ENCODE measurements at places on chromosomes 16 and 17.

DNA sequence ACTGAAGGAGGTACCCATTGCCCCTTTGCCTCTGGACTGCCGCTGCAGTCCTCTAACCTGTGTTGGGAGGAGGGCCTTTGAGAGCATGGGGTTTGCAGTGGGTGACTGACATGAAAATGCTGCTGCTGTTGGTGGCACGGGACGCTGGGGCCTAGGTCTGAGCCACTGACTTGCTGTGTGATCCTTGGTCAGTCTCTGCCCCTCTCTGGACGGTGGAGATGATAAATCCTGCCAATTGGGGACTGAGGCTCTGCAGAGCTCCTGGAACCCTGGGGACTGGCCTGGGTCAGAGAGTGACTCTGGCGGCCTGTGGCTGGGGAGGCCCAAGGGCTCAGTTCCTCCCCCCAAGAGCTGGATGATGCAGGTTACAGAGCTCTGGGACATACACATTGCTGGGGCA, 6.1 kb upstream of the PYDC1 start:
- no peak for DNase-seq

GRCh38 chr17:79803997-79804855, 7.3 kb upstream of the CBX8 start:
- DNase-seq, result no peak

DNA sequence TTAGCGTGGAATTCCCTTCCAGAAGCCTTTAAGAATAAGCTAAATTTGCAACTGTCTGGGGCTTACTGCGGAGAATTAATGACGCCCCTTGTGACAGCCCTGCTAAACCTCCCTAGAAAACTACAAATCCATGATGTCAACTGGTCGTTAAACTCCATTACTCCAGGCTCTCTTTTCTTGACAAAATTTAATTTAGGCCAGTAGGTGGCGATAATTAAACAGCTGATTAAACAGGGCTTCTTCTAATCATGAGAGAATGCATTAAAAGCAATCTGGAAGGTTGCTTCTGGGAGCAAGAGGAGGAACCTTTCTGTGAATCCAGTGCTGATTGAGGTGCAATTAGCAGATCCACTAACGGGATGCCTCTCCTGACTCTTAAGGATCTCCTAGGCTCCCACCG, 8.1 kb upstream of the NLRP1 start:
- no peak for DNase-seq

- DNase-seq, result no peak
Measured at GRCh38 chr16:72255786-72256185, 83.8 kb upstream of the PMFBP1 start.

GRCh38 chr17:4483012-4483840, 15.5 kb upstream of the SPNS2 start:
- no peak for DNase-seq

GRCh38 chr17:32020943-32021614, 13.9 kb downstream of the LRRC37B start:
- DNase-seq, result no peak

DNA sequence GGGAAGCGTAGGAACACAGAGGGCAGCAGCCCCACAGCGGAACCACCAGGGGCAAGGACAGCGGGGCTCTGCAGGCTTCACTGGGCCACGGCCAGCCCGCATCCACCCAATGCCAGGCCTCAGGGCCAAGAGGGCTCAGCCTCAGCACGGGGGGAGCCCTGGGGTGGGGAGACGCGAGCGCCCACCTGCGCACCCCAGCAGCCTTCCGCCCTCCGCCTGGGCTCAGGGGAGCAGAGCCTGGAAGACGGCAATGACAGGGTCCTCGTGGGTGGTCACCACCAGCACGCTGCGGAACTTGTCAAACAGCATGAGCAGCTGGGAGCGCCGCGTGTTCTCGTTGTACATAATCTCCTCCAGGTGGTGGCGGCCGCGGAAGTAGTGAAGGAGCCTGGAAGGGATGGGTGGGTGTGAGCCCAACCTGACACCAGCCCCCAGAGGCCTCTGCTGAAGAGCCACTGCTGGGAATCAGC, 8.5 kb downstream of the MPG start:
- DNase-seq, result no peak

- no peak for DNase-seq
Measured at GRCh38 chr16:72120026-72120425, 26.4 kb downstream of the DHX38 start.

DNA sequence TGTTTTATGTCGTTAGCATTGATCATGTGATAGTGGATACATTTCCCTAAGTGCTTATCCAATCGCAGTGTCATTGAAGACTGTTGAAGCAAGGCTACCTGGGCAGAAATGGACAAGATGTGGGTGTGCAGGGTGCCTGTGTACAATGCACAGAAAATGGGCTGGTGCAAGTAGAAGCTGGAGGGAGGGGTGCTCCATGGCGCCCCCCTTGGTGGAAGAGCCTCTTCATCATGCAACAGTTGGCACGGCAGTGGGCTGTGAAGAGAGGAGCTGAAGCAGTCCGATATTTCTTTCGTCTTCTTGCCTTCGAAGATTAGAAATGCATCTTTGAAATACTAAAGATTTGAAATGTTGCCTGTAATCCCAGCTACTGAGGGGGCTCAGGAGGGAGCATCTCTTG, 100.5 kb downstream of the PLCG2 start:
- no peak for DNase-seq

DNA sequence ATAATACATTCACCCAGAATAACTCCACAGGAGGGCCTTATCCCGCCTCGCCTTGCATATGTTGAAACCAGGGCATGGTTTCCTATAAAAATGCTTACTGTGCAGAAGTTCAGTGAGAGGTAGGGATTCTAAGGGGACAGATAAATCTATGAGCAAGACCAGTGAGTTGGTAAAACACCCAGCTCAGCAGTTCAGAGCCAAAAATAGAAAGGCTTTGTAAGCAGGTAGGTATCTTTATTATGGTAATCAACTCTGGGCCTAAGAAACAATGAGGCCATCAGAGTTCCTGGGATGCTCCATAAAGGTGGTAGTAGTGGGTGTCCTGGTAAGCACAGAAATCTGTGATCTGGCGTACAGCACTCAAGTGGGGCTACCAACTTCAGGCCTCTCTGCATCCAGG, 549.4 kb upstream of the CDH5 start:
- no peak for DNase-seq

DNA sequence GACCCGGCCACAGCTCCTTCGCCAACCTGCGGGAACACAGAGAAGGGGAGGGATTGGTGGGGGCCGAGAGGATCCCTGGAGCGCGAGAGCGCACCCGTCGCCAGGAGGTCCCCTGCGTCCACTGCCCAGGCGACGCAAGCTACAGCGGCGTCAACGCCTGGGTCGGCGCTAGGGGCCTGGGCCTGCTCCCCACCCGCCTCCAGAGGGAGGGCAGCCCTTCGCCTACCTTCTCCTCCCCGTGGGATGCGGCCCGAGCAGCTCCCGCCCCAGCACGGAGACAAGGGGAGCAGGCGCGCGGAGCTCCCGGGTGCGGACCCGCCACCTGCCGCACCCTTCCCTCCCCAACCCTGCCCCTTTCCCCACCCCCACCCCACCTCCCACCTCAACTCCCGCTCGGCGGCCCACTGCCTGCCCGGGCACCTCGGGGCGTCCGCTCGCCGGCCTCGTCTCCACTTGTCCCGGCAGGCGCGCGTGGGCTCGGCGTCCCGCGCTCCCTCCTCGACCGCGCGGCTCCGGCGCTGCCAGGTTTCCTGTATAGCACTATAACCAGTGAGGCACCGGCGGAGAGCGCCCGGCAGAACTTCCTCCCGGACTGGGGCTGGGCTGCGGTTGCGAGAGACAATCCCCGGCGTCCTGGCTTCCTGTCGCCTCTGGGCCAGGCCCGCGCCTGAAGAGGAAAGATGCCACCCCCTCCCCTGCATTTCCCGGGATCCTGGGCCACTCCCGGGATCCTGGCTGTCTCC, 119.1 kb upstream of the SMURF2 start:
- no peak for DNase-seq

- no peak for DNase-seq
Measured at GRCh38 chr16:84065536-84066132, 23.0 kb upstream of the SLC38A8 start.

DNA sequence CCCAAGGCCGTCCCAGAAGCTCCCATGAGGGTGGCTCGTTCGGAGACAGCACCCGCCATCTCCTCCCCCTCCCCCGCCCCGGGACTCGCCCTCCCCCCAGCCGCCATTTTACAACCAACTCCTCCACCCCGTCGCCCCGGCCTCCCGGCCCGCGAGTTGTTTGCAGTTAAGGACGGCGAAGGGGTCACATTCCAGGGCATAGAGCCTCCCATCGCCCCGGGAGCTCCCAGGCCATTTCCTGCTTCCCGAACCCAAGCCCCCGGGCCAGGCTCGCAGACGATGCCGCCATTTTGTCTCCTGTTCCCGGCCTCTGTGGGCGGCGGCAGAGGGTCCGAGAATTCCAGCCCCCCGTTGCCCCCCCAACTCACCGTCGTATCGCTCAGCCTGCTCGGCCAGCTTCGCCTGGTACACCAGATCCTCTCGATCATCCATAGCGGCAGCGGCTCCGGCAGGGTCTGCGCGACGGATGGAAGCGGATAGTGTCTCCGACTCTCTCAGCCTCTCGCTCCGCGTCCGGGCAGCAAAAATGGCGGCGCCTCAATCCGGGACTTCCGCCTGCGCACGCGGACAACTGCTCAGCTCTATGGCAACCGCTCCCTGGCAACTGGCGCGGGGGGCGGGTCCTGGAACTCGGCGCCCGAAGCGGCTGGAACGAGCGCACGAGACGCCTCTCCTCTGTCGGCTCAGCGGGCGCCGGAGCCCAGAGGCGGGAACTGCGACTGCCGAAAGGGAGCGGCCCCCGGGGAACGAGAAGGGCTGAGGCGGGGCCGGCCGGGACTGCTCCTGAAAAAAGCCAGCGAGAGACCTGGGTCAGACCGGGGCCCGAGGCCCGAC, at the start of gene YWHAE:
TSS of gene YWHAE (minus strand) at position 544 of the 834 bp plus-strand sequence. CDS start at position 432, 112 bp downstream.
- peak; percentile 97 for DNase-seq

GRCh38 chr17:71870546-71870862, 250.3 kb upstream of the SOX9 start:
- no peak for DNase-seq

All from activated CD8-positive, alpha-beta memory T cell treated with anti-CD3 and anti-CD28 coated beads for 1 hour (primary cell).